ENCODE measurements at places on chromosomes 3 and 15.

DNA sequence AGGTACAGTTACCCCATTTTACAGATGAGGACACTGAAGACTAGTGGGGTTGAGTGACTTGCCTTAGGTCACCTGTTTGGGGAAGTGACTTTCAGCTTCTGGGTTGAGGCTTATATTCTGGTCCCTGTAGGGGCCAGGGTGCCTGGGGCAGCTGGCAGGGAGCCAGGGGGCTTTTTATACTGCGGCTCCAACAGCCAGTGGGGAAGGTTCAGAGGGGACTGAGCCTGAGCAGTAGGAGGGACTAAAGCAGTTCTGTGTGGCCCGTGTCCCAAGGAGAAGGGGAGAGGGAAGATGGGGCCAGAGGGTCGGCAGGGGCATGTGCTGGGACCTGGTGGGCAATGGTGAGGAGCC, 37.7 kb downstream of the SLC6A6 start:
- DNase-seq, result no peak

DNA sequence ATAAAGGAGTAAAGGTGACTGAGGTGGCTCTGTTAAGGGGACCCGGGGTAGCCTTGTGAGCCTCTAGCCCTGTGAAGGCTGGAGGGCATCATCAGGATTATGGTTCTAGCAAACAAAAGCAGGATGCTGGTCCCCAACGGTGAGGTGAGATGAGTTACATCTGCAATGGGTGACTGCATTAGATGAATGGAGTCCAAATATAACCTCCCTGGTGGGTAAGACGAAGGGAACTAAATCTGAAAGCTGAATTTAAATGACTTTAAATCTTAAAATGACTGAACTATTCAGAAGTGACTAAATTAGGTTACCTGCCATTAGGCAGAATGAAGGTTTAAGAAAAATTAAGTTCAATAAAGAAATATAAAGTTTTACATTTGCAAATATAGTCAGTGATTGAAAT, 4.6 kb upstream of the HLTF start:
- no peak for DNase-seq

- DNase-seq, result no peak
Measured at GRCh38 chr3:38030126-38031021, 932 bp upstream of the PLCD1 start.

- DNase-seq, result no peak
Measured at GRCh38 chr15:66952756-66953522, 112.5 kb upstream of the SMAD3 start.

- DNase-seq, result no peak
Measured at GRCh38 chr3:35744419-35744818, 105.1 kb downstream of the ARPP21 start.

DNA sequence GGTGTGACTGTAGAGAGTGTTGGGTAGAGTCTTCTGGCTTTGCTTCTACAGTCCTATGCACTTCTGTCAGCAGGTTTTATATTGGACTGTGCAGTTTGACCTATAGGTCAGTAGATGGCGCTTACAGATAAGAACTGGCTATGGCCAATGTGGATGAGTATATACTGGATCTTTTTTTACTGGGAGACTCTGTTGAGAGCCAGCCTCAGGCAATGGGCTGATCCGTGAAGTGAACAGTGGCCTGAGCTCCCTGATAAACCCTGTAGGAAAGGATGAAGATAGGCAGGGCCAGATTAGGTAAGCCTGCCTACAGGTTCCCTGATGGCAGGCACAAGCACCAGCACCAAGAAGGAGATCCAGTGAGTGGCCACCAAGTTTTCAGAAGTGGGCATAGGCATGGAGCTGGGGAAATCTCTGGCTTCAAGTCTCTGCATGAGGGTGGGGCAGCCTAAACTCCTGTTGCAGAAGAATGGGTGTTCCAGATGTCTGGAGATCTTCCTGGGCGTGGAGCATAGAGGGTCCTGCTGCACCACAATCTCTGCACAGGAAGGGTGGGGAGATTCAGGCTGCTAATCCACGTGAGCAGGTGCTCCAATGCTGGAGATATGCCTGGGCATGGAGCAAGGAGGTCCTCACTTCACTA, 326.0 kb upstream of the SGO1 start:
- peak; percentile 40 for DNase-seq

- DNase-seq, result peak; percentile 67
Measured at GRCh38 chr15:28977377-28978010, 91.7 kb downstream of the APBA2 start.

GRCh38 chr15:33313491-33313890, 2.7 kb downstream of the RYR3 start:
- DNase-seq, result no peak

DNA sequence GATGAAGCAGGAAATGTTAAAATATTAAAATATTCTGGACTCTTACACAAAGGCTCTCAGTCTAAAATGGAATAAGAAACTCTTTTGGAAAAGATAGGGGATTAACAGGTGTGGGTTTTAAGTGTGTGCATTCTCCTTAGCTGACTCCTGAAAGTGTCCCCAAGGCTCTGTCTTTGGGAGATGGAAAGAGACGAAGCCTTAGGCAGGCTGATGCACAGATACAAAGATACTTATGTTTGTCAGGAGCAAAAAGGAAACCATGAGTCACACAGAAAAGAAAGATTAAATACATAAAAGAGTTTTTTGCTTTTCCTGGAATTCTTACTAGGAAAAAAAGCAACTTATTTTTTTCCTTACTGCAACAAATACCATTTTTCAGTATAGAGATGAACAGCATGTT, 23.8 kb upstream of the ABI3BP start:
- no peak for DNase-seq

DNA sequence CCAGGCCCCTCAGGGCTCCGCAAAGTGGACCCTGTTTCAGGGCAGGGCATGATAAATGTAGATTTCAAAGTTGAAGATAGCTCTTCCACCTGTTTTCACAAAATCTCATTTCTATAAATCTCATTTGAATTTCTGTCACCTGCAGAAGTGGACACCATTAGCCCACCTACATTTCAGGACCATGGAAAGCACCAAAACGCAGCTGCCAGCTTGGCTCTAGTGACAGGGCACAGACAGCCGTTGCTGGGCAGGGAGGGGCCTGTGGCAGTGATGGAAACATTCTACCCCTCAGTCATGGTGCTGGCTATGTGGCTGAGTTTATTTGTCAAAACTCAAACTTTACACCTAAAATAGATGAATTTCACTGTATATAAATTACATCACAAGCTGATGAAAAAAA, 40.4 kb downstream of the PRR23E start:
- no peak for DNase-seq

DNA sequence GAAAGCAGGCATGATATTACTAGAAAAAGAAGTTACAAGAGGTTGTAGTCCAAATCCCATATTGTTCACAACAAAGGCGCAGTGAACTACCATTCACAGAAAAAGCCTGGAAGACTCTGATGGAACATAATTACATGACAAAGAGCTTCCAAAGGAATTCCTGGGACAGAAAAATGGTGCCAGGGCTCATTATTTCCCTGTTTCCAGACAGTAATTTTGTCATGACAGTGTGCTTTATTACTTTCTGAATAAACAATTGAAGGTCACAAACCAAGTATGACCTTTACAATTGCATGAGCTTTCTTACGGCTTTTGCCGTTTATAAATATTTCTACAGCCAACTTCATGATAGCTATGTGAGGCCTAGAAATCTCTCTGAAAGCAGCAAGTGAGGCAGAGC, 61.0 kb downstream of the CYFIP1 start:
- no peak for DNase-seq

- no peak for DNase-seq
Measured at GRCh38 chr3:73465926-73466325, 158.8 kb downstream of the PDZRN3 start.

DNA sequence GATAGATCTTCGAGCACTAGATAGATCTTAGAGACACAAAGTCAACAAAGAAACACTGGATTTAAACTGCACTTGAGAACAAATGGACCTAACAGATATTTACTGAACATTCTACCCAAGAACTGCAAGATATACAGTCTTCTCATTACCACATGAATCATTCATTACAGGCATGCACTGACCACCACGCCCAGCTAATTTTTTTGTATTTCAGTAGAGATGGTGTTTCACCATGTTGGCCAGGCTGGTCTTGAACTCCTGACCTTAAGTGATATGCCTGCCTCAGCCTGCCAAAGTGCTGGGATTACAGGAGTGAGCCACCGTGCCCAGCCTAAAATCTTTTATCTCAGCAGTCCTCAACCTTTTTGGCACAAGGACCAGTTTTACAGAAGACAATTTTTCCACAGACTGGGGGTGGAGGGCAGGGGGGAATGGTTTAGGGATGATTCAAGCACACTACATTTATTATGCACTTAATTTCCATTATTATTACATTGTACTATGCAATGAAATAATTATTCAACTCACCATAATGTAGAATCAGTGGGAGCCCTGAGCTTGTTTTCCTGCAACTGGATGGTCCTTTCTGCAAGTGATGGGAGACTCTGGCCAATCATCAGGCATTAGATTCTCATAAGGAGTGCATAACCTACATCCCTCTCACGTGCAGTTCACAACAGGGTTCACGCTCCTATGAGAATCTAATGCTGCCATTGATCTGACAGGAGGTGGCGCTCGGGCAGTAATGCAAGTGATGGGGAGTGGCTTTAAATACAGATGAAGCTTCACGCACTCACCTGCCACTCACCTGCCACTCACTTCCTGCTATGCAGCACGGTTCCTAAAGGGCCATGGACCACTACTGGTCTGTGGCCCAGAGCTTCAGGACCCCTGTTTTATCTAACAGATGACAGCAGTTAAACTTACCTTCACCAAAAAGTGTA, 21.7 kb downstream of the CSNK1G1 start:
- DNase-seq, result no peak

- DNase-seq, result no peak
Measured at GRCh38 chr15:65991721-65992483, 122.6 kb downstream of the RAB11A start.

DNA sequence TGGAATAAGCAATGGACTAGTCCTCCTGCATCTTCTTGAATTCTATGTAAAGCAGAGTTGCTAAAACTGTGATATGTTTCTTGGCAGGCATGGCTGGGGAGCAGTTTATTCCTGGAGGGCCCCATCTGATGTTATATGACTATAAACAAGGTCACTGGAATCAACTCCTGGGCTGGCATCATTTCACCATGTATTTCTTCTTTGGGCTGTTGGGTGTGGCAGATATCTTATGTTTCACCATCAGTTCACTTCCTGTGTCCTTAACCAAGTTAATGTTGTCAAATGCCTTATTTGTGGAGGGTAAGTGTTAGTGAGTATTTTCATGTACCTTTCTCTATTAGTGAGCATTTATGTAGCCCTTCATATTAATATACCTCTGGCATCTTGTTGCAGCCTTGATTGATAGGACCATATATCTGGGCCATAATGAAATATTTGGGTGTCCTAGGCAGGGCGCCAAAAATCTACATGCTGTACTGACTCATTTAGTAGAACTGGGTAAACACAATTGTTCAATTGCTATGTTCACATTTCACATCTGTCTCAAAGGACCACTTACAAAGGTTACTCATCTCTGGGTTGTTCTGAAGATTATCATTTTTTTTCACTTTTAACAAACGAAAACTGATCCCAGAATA, 52.6 kb upstream of the ADGRG7 start:
- DNase-seq, result peak; percentile 47

- DNase-seq, result no peak
Measured at GRCh38 chr3:85037203-85037602, 78.4 kb downstream of the CADM2 start.

- no peak for DNase-seq
Measured at GRCh38 chr15:80999623-81000036, 1.1 kb upstream of the TLNRD1 start.

- no peak for DNase-seq
Measured at GRCh38 chr3:121649645-121650044, 11.1 kb downstream of the HCLS1 start.

GRCh38 chr15:29103824-29104565, 165.6 kb downstream of the NSMCE3 start:
- peak; percentile 14 for DNase-seq

DNA sequence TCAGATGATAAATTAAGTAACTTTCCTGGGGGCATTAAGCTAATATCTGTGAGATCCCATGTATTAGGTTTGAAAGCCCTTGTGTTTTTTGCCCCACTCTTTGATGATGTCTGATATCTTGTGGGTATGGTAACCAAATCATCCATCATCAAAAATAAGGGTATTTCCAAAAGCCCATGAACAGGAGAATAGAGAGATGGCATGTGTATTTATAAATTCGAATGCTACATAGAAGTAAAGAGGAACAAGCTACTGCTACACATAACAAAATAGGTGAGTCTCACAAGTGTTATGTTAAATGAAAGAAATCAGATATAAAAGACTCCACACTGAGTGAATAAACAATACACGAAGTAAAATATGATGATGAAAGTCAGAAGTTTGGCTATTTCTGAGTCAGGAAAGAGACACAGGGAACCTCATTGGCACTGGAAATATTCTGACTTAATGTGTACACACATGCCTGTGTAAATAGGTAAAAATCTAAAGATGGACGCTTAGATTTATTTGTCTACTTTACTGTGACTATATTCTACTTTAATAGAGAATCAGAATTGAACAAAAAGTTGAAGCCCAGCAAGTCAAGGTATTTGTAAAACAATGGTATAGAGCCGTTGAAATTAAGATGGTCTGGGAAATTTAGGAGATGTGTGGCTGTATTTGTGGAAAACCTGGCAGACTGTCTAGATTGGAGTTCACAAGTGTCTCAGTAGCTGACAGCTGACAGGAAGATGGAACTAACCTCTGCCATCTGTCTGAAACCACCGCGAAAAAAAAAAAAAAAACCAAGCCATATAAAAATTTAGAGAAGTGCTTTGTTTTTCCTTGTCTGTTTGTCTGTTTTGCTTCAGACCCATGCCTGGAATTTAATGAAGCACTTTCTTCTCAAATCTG, 111.0 kb upstream of the TGFBR2 start:
- no peak for DNase-seq

- no peak for DNase-seq
Measured at GRCh38 chr3:81105789-81106488, 655.5 kb downstream of the GBE1 start.

DNA sequence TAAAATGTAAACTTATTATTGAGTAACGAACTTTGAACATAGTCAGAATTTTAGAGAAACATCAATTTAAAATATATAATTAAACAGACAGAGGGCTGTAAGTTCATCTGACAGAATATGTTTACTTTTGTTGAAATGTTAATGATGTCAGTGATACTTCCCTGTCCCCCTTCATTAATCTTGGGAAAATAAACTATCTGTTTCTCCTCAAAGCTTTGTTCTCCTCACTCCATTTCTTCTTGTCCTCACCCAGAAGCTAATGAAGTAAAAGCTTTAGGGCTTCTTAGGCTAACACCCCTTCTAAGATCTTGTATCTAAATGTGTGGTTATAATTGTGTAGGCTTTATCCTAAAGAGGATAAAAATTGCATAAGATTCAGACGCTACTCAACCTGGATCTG, 1031.8 kb downstream of the FHIT start:
- DNase-seq, result no peak

GRCh38 chr15:101459579-101460300, 29.8 kb downstream of the PCSK6 start:
- no peak for DNase-seq
